ENCODE measurements at places on chromosomes 5 and 9. TPM values are rescaled to one million over a fixed set of nuclear protein-coding genes. Genes with fewer than 3 reads are reported as not detected.
A peak's percentile ranks its signal among the peaks of the same experiment; 100 is the strongest.

ANXA2R gene
- 3.5 TPM for total RNA-seq

TSSK1B gene
- 0.72 TPM for total RNA-seq

EPB41L4B gene
- total RNA-seq, result 2.1 TPM

IL9 gene
- not detected for total RNA-seq

DPYSL3 gene
- total RNA-seq, result 119 TPM

MARCOL gene
- total RNA-seq, result not detected

PAXX gene
- 16.6 TPM for total RNA-seq

CTNND2 gene
- total RNA-seq, result not detected

GRCh38 chr9:17832812-17833211 lies 253.9 kb downstream of the SH3GL2 start:
- no peak overlapping the region for H3K4me3 ChIP-seq
- DNase-seq, result no peak
- H3K4me1 ChIP-seq, result no peaks in the 10 kb centered on the region
- H3K27me3 ChIP-seq, result no peaks in the 10 kb centered on the region
- no peaks in the 10 kb centered on the region for H3K36me3 ChIP-seq
- no peak overlapping the region for H3K27ac ChIP-seq

- H3K4me3 ChIP-seq, result no peak overlapping the region
- H3K4me1 ChIP-seq, result peaks cover 5% of the 10 kb centered on the region
- DNase-seq, result peak; percentile 29
- no peaks in the 10 kb centered on the region for H3K36me3 ChIP-seq
- peaks cover 2% of the 10 kb centered on the region for H3K27me3 ChIP-seq
Observed at GRCh38 chr9:93164085-93164484, 19.9 kb upstream of the WNK2 start.

GRCh38 chr5:32531885-32532520 lies 53.4 kb upstream of the SUB1 start:
- no peaks in the 10 kb centered on the region for H3K27me3 ChIP-seq
- DNase-seq, result peak; percentile 82
- peak overlapping the region; percentile 11 for H3K4me3 ChIP-seq
- H3K36me3 ChIP-seq, result no peaks in the 10 kb centered on the region
- H3K4me1 ChIP-seq, result peaks cover 11% of the 10 kb centered on the region
- H3K27ac ChIP-seq, result peak overlapping the region; percentile 5

DNA sequence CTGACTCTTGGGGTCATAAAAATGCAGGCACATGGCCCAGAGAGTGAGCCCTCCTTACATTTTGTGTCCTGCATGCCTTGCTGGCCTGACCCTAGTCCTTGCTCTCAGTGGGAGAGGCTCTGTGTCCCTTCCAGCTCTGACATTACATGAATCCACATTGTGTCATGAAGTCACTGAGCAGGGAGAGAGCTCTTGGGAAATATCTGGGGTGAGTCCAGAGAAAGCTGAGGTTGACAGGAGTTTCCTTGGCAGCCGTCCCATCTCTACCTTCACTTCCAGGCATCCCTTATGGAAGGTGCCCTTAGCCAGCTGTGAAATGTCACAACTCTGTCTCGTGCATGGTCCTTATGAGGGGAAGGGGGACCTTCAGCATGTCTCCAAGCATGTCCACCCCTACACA lies 41.0 kb downstream of the FAT2 start:
- no peaks in the 10 kb centered on the region for H3K36me3 ChIP-seq
- no peaks in the 10 kb centered on the region for H3K27me3 ChIP-seq
- H3K4me3 ChIP-seq, result no peak overlapping the region
- DNase-seq, result no peak
- H3K27ac ChIP-seq, result no peak overlapping the region

DNA sequence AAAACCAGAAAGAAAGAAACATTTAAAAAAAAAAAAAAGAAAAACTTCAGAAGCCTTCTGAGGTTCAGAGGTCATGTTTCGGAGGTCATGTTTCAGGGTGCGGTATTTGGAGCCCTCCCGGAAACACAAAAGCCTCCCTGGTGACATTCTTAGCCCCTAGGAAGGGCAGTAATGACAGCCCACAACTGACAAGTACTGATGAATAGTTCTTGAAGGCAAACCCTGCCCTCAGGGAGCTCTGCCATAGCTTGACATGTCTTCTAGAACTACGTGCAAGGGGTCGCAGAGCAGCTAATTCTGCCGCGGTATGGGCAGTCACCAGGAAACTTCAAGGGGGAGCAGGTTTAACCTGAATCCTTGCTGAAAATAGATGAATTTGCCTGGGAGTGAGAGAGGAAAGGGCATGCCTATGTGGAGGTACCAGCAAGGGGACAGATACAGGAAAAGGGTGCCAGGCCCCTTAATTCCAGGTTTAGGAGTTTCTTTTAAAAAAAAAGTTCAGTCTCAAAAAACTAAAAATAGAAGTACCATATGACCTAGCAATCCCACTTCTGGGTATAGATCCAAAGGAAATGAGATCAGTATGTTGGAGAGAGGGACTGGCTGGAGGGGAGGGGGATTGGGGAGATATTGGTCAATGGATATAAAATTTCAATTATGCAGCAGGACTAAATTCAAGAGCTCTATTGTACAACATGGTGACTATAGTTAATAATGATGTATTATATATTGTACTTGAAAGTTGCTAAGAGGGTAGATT lies 98.4 kb downstream of the C9orf152 start:
- H3K4me3 ChIP-seq, result no peak overlapping the region
- no peak for DNase-seq

GRCh38 chr9:8605096-8605495 lies 805.5 kb upstream of the DMAC1 start:
- no peak for DNase-seq
- no peaks in the 10 kb centered on the region for H3K4me1 ChIP-seq
- H3K36me3 ChIP-seq, result no peaks in the 10 kb centered on the region
- H3K27me3 ChIP-seq, result no peaks in the 10 kb centered on the region

DNA sequence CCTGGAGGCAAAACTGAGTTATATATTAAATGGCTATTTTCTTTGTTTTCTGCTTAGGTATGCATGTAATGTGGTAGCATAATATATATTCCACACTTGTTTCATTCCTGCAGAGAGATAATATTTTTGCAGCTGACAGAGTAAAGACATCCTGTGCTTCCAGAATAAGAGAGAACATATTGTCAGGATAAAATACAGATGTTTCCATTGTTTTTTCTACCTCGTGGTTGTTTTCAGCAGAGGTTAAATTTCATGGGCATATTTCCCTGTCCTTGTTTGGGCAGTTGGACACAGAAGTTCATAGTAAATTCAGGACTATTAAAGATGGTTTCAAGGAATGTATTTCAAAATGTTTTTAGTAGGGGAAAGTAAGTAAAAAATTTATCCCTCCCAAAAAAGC lies 47.6 kb upstream of the MEGF10 start:
- DNase-seq, result no peak
- no peaks in the 10 kb centered on the region for H3K4me1 ChIP-seq
- H3K36me3 ChIP-seq, result no peaks in the 10 kb centered on the region
- peaks cover 6% of the 10 kb centered on the region for H3K27me3 ChIP-seq
- no peak overlapping the region for H3K27ac ChIP-seq
- no peak overlapping the region for H3K4me3 ChIP-seq

- H3K27me3 ChIP-seq, result no peaks in the 10 kb centered on the region
- H3K4me1 ChIP-seq, result no peaks in the 10 kb centered on the region
- H3K4me3 ChIP-seq, result no peak overlapping the region
- no peak for DNase-seq
Observed at GRCh38 chr5:152140347-152140746, 215.7 kb upstream of the GLRA1 start.

DNA sequence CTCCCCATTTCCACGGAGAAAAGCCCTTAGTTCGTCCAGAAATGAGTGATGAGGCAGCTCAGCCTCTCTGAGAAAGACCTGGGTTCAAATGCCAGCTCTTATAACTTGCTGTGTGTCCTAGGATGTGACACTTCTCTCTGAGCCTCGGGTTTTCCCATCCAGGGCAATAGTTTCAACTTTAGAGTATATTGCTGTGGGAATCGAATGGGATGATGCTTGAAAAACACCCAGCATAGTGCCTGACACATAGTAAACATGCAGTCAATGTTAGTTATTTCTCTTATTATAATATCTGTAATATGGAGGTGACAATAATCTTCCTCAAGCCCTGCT lies 430 bp upstream of the MAPKAP1 start:
- H3K27ac ChIP-seq, result peak overlapping the region; percentile 11
- H3K4me1 ChIP-seq, result peaks cover 13% of the 10 kb centered on the region
- H3K4me3 ChIP-seq, result peak overlapping the region; percentile 90
- no peaks in the 10 kb centered on the region for H3K36me3 ChIP-seq

GRCh38 chr5:38370358-38371100 lies 112.2 kb downstream of the EGFLAM start:
- H3K4me1 ChIP-seq, result no peaks in the 10 kb centered on the region
- no peak overlapping the region for H3K27ac ChIP-seq
- H3K27me3 ChIP-seq, result peaks cover 37% of the 10 kb centered on the region
- no peak overlapping the region for H3K4me3 ChIP-seq
- no peaks in the 10 kb centered on the region for H3K36me3 ChIP-seq
- DNase-seq, result no peak

DNA sequence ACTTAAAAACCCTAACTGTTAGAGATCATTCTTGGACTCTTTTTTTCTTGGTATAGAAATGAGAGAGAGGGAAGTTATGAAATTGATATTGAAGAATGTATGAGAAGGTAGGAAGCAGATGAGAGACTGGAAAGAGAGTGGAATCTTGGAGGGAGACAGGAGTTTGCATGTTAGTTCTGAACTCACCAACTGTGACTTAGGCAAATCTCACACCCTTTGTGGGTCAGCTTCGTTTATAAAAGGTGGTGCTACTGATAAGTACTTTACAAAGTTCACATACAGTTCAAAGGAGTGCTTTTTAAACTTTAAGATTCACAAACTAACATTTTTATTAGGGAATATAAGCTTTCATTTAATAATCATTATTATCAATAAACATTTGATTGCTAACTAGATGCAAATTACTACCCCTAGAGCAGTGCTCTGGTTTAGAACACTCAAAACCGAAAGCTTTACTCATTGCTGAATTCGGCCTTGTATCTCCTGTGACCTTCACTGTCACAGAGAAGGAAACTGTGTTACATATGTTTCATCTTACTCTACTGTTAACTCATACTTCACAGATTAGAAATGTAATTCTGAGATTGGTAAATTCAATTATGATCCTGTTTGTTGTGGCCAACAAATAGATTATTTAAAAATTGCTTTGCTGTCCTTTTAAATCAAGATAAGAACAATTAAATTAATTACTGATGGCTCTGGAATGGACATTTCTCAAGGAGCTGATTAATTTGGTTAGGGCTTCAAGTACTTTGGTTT lies 143.2 kb downstream of the RMI1 start:
- no peak for DNase-seq
- H3K27ac ChIP-seq, result no peak overlapping the region
- no peaks in the 10 kb centered on the region for H3K4me1 ChIP-seq
- no peaks in the 10 kb centered on the region for H3K36me3 ChIP-seq

- no peak overlapping the region for H3K4me3 ChIP-seq
- no peaks in the 10 kb centered on the region for H3K36me3 ChIP-seq
- DNase-seq, result no peak
Observed at GRCh38 chr5:8840237-8840636, 705.6 kb downstream of the SEMA5A start.

GRCh38 chr5:6831678-6832671 lies 118.7 kb downstream of the TENT4A start:
- H3K27ac ChIP-seq, result no peak overlapping the region
- no peaks in the 10 kb centered on the region for H3K4me1 ChIP-seq
- no peak overlapping the region for H3K4me3 ChIP-seq
- no peaks in the 10 kb centered on the region for H3K36me3 ChIP-seq
- no peaks in the 10 kb centered on the region for H3K27me3 ChIP-seq

- no peaks in the 10 kb centered on the region for H3K36me3 ChIP-seq
- H3K27ac ChIP-seq, result no peak overlapping the region
- no peaks in the 10 kb centered on the region for H3K27me3 ChIP-seq
- no peak overlapping the region for H3K4me3 ChIP-seq
- peaks cover 12% of the 10 kb centered on the region for H3K4me1 ChIP-seq
Observed at GRCh38 chr9:5435912-5436311, 1.8 kb downstream of the PLGRKT start.

DNA sequence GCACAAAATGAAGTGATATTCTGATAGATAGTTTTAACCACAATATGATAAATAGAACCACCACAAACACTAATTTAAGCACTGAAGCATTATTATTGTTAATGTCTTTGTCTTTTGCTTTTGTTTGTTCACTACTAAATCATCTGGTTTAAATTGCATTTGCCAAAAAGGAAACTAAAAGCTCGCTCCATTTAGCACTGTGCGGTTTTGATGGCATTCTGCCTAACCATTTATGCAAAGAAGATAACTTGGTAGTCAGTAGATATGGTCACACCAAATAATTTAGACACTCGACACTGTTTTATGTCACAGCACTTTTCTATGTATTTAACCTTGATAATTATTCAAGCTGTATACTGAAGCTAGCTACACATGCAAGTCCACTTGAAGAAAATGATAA lies 849.8 kb upstream of the CDH6 start:
- H3K36me3 ChIP-seq, result no peaks in the 10 kb centered on the region
- DNase-seq, result no peak
- no peaks in the 10 kb centered on the region for H3K4me1 ChIP-seq

Data from osteoblast (primary cell).